ENCODE measurements at places on chromosomes 7 and 10.
A peak's percentile ranks its signal among the peaks of the same experiment; 100 is the strongest.

DNA sequence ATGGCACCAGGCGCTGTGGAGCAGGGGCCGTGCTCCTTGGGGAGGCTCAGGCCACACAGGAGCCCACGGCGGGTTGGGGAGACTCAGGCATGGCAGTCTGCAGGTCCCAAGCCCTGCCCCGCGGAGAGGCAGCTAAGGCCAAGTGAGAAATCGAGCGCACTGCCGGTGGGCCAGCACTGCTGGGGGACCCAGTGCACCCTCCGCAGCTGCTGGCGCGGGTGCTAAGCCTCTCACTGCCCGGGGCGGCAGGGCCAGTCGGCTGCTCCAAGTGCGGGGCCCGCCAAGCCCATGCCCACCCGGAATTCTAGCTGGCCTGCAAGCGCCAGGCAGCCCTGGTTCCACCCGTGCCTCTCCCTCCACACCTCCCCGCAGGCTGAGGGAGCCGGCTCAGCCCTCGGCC is 57.1 kb downstream of the COL28A1 start:
- no peak for DNase-seq

DNA sequence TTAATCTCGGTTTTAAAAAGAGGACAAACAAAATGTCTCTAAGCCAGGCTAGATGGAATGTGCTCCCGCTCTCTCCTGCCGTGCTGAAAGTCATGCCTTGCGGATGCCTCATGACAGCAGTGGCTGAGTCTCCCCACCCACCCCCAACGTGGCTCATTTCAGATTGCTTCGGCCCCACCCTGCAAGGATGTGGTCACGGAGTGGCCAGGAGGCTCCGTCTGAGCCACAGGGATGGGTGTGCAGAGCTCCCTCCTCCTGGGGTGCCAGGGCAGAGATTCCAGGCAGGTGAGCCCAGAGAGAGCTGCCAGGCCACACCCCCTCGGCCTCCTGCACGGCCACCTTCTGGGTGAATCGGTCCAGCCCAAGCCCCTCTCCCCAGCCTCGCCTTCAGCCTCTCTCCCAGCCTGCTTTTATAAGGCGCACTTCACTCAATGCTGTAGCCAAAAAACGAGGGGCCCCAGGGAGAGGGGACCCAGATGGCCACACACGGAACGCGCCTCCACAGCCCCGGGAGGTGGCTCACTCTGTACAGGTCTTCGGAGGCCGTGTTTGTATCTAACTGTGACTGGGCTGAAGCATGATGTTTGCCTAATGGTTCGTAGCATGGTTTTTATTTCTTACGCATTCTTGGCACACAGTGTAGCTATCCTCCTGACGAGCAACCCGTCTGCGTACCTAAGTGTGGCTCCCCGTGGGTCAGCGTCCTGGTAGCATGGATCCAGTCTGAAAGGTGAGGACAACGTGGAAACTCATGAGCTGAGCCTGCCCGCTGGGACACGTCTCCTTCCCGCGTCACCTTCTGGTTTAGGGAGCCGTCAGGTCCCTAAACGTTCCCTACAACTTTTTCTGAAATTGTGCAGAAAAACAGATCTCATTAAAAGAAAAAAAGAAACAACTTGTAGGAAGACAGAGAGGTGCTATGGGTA is 413.8 kb upstream of the FOXK1 start:
- no peak for DNase-seq

DNA sequence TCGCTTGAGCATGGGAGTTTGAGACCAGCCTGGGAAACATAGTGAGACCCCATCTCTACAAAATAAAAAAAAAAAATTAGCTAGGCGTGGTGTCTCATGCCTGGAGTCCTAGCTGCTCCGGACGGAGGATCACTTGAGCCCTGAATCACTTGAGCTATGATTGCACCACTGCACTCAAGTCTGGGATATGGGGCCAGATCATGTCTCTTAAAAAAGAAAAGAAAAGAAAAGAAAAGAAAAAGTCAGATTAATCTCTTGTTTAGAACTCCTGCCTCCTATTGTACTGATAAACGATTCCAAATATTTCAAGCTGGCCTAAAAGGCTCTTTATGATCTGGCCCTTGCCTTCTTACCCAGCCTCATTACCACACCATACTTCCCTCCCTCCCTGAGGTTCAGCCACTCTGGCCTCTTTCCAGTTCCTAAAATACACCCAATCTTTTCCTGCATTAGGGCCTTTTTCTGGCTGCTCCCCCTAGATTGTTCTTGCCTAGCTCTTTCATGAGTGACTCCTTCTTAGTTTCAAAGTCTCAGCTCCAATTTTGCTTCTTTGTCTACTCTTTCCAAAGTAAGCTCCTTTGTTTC is 41.7 kb downstream of the VCL start:
- DNase-seq, result no peak

GRCh38 chr7:48170506-48170905 is 752 bp upstream of the ABCA13 start:
- no peak for DNase-seq

DNA sequence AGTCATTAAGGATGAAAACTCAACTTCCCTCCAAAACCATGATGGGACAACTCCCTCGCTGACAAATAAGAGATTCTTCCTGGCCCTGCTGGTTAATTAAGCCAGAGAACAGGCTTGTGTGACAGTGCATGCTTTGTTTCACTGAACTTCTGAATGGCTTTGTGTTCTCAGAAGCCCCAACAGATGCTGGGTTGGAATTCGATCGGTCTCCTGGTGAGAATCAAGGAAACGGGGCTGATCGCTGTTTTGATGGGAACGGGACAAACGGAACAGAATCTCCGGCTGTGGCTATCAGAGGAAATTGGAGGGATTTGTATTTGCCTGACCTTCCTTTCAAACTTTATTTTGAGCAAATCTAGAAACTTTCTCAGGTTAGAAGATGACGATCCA is 145.0 kb downstream of the RNF216 start:
- DNase-seq, result no peak

- no peak for DNase-seq
These were observed 36.8 kb downstream of the HK1 start for GRCh38 chr10:69315100-69315542.

- no peak for DNase-seq
These were observed 918.2 kb upstream of the ZNF722 start for GRCh38 chr7:63080406-63080805.

DNA sequence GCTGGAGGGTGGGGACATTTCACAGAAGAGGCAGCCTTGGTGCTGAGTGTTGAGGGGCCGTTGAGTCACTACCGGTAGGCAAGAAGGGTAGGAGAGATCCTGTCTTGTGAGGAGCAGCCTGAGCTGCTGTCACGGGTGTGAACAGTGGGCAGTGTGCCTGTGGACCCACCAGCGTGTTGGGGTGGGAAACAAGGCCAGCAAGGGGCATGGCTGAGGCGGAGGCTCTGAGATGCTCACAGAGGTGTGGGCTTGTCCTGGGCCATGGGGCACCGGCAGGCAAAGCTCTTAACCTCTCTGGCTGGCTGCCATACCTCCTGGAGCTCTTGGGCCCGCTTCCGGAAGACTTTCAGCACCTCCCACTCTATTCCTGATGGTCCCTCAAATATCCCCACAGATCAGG is 33.6 kb upstream of the SMARCD3 start:
- DNase-seq, result no peak

GRCh38 chr10:92590623-92591549 is 2.0 kb upstream of the KIF11 start:
- DNase-seq, result peak; percentile 18

- no peak for DNase-seq
These were observed 103.4 kb downstream of the SAMD9 start for GRCh38 chr7:93014410-93014809.

DNA sequence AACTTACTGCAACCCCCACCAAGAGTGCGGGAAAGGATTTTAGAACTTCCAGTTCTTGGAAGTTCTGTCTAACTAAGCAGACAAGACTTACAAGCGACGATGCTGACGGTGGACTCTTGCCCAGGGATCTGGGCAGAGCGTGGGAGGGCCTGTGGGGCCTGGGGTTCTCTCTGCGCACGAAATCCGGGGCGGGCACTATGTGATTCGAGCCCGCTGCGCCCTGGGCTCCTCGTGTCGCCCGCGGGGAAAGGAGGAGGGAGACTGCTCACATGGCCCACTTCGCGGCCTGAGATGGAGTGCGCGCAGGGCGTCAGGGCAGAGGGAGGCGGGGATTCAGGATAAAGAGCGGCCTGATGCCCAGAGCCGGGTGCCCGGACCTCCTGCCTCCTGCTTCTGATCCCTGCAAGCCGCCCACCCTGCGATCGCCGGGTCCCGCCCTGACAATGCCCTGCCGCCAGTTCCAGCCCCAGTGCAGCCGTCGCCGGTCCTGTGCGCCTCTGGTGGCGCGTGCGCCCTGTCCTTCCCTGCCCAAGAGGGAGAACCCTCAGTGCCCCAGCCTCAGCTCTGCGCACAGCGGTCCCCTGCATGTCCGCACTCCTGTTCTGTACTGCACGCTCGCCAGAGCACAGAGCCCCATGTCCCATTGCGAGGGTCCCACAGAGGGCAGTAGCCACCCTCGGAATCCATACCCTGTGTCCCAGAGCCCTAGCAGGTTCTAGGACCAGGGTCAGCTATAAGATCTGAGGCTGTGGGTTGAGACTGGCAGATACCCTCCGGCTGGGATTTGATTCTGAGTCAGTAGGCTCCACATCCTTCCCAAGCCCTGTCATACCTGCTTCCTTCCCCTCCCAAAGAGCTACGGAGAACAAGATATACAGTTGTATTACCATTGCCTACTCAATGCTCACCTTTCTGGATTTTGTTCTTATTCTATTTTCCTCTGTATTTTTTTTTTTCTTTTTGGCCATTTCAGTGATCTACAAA is 99.4 kb upstream of the TMEM106B start:
- DNase-seq, result peak; percentile 3

DNA sequence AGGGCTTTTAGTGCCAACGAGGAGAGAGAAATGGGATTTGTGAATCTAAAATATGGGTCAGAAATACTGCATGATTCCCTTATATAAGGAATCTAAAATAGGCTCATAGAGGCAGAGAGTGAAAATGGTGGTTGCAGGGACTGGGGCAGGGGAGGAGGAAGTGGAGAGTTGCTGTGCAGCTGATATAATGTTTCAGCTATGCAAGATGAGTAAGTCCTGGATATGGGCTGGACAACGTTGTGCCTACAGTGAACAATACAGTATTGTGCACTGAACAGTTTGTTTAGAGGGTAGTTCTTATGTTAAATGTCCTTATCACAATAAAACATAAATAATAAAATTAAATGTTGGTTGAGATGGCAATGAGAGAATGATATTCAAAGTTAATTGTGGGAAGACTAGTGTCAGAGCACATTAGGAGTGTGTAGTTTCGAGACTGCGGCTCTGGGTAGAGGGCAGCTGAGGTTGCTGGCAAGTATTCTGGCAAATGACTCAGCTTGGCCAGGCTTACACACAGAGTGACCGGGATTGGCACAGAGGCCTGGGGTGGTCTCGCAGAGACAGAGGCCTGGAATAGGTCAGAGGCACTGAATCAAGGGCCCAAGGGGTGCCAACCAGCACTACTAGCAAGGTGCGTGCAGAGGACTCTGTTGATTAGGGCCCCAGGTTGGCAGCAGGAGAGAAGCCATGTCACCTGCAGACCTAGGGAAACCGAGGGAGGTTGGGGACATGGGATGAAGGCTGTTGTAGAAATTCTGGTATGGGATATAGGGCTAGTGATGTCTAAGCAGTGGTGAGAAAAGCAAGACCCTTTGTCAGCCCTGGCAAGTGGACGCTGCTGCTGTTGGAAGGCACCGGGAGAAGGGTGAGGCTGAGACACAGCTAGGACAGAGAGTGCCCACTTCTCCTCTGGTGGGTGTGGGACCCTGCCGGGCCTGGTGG is 2.8 kb upstream of the DEPP1 start:
- DNase-seq, result no peak

DNA sequence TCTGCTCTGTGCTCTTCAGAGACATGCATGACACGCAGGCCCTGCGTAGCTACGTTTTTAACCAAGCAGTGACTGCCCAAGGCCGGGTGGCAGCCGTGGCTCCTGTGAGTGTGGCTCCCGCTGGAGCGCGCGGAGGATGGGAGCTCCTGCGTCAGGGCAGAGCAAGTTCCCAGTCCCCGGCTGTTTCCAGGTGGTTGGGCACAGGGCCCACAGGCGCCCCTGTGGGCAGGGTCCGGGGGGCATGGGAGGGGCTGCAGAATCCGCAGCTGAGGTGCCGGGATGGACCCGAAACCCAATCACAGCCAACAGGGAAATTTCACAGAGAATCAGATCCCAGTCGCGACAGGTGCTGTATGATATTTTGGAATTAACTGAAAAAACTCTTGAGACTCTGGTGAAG is 9.8 kb downstream of the NKX6-2 start:
- no peak for DNase-seq

DNA sequence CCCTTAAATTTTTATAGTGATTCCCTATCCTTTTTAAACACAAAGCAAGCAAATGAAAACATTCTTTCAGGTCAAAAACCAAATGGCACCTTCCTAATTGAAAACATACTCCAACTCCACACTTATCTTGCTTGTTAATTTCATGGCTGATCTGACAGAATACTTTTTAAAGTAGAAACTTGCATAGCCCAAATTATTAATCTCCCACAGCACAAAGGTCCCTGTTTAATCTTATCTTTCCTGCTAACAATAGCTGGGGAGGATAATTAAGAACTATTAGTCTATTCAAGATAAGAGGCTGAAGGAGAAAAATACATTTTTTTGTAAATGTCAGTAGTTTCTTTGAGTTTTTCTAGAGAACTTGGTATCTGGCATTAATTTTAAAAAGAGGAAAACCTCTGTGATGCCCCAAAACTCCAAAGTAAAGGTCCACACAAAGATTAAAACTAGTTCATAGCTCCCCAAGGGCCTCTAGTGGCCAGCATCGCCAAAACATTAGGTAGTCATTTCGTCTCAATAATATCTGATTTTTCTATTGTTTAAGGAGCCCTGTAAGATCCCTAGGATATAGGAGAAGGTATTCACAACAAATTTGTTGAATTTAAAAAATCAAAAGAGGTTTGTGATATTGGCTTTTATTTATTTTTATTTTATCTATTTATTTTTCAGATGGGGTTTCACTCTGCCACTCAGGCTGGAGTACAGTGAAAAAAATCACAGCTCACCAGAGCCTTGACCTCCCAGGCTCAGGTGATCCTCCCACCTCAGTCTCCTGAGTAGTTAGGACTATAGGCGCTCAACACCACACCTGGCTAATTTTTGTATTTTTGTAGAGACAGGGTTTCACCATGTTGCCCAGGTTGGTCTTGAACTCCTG is 14.7 kb downstream of the CDNF start:
- DNase-seq, result peak; percentile 49

DNA sequence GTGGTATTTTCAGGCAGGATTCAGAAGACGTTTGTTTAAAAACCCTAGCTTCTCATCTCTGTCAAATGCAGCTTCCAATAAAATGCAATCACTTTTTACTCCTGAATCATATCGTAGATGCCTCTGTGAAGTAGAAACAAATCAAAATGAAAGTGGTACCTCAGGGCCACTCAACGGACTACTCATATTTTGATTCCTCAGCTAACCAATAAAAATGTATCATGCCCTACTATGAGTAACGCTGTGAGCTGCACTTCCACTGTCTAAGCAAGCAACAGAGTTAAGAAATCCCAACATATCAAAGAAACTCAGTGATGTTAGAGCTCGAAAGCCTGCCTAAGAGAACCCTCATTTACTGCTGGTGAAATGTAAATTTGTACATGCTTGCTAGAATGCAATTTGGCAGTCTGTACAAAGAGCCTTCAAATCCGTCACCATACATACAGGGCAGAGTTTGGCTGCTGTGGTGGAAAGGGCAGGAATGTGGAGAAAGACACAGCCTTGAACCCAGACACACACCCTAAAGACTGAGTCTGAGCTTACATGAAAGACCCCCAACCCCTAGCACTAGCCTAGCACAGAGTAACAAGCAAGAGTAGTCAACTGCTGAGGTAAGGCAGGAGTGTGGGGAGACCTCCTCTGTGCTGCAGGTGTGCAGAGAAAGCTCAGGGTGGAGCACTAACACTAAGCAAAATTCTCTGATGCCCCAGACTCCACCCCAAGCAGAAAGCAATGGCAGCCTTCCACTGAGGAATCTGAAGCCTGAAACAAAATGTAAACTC is 151.5 kb downstream of the ANK3 start:
- peak; percentile 83 for DNase-seq
